Kidney (tissue), 22 donors: ENCODE measurements at places on chromosomes 4 and X. TPM values are rescaled to one million over a fixed set of nuclear protein-coding genes. Genes with fewer than 3 reads are reported as not detected.

DNA sequence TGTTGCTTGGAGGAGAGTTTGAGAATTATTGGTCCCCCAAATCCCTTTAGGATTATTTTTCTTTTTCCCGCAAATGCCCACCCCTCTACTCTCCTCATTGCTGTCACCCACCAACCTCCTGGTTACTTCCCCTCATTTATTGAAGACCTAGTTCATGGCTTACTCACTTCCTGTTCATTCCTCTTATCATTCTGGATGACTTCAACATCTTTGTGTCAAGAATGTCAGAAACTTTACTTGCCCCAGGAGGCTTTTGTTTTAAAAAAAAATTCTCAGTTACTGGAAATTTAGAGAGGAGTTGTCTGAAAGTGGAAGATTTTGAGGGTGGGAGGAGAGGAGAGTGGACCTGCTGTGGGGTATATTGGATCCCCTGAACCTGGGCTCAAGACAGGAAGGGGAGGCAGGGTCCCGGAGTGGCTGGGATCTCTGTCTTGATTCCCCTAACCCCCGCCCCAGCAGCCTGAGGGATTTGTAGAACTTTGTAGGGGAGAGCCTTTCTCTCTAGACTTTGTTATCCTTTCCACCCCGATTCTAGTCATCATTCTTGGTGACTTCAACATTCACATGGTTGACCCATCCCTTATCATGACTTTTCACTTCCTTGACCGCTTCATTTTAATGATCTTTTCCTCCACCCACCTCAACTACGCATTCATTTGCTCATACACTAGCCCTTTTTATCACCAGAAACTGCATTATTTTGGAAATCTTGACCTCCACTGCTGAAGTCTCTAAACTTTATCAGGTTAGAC lies 69.9 kb upstream of the ESX1 start:
- H3K27ac ChIP-seq = no peak overlapping the region
- H3K4me3 ChIP-seq = no peak overlapping the region
- H3K27me3 ChIP-seq = no peaks in the 10 kb centered on the region
- no peaks in the 10 kb centered on the region for H3K4me1 ChIP-seq

DNA sequence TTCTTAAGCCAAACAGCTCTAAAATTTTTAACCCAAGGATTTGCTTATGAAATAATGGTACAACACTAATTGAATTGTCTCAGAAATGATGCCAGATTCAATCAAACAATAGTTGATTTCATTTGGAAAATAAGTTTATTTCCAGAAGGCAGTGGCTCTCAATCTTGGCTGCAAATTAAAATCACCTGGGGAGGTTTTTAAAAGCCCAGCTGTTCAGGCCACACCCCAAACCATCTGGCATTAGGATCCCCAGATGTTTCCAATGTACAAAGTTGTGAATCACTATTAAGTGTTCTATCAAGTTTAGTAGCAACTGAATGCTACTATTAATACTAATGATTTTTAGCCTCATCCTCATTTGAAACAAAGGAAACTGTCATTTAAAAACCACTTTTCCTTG lies 22.2 kb downstream of the TMEM184C start:
- DNase-seq = no peak
- H3K36me3 ChIP-seq = peaks cover 23% of the 10 kb centered on the region
- no peaks in the 10 kb centered on the region for H3K27me3 ChIP-seq

DNA sequence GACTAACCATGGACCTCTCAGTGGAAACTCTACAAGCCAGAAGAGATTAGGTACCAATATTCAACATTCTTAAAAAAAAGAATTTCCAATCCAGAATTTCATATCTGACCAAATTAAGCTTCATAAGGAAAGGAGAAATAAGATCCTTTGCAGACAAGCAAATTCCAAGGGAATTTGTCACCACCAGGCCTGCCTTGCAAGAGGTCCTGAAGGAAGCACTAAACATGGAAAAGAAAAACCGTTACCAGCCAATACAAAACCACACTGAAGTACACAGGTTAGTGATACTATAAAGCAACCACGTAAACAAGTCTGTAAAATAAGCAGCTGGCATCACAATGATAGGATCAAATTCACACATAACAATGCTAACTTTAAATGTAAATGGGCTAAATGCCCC lies 156.6 kb downstream of the FAM13A start:
- no peaks in the 10 kb centered on the region for H3K36me3 ChIP-seq
- no peaks in the 10 kb centered on the region for H3K4me1 ChIP-seq
- H3K27ac ChIP-seq = no peak overlapping the region
- H3K27me3 ChIP-seq = no peaks in the 10 kb centered on the region
- no peak for DNase-seq
- no peak overlapping the region for H3K4me3 ChIP-seq

- H3K27me3 ChIP-seq = no peaks in the 10 kb centered on the region
- H3K4me3 ChIP-seq = no peak overlapping the region
- DNase-seq = no peak
- H3K27ac ChIP-seq = no peak overlapping the region
These were observed 28.1 kb downstream of the KLHL8 start for GRCh38 chr4:87192145-87192919.

DNA sequence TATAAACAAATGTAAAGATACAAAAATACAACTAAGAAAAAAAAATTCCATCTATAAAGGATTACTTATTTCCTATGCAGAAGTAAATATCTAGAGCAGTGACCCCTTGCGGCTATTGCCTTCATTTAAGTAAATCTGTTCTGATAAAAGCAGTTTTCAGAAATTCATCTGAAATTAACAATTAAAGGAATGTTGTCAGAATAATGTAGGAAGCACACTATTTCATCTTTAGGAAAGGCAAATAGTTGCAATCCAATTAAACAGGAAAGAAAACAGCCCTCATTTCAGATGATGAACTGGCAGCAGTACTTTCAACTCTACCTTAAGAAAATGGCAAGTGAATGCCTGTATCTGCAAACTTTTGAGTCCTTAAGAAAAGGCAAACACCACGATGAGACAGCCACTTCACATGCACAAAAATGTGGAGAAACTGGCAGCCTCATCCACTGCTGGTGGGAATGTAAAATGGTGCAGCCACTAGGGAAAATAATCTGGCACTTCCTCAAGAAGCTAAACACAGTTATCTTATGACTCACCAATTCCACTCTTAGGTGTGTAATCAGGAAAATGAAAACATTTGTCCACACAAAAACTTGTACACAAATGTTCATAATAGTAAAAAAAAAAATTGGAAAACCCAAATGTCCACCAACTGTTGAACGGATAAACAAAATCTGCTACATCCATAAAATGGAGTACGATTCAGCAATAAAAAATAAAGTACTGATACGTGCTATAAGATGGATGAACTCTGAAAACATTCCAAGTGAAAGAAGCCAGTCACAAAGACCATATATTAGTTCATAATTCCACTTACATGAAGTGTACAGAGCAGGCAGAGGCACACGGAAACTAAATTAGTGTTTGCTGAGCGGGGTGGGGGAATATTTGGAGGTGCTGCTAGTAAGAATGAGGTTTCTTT lies 2.0 kb upstream of the THAP9 start:
- no peaks in the 10 kb centered on the region for H3K27me3 ChIP-seq
- DNase-seq = no peak
- H3K36me3 ChIP-seq = peaks cover 6% of the 10 kb centered on the region
- no peaks in the 10 kb centered on the region for H3K4me1 ChIP-seq
- H3K27ac ChIP-seq = no peak overlapping the region
- H3K4me3 ChIP-seq = peak overlapping the region; percentile 92

GRCh38 chr4:156313497-156313896 lies 359.8 kb upstream of the CTSO start:
- H3K4me3 ChIP-seq = no peak overlapping the region
- H3K27me3 ChIP-seq = no peaks in the 10 kb centered on the region
- no peaks in the 10 kb centered on the region for H3K4me1 ChIP-seq
- H3K27ac ChIP-seq = no peak overlapping the region

DNA sequence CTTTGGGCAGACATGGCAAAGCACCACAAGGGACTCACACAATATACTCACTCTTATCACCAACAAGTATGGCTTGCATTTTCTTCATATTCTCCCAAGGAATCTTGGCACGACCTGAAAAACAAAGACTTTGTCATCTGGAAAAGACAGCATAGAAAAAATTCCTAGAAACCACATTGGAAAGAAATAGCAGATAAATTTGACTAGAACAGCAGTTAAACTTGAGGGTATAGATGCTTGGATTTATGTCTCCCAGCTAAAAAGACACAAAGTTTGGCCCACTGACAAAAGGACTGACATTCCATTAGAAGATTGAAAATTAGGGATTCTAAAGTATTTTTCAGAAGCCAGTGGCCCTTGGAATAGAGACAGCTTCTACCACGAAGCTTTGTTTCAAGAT lies 6.9 kb upstream of the VEGFC start:
- no peak overlapping the region for H3K27ac ChIP-seq
- no peak for DNase-seq
- H3K27me3 ChIP-seq = no peaks in the 10 kb centered on the region
- H3K36me3 ChIP-seq = no peaks in the 10 kb centered on the region
- H3K4me3 ChIP-seq = no peak overlapping the region

DNA sequence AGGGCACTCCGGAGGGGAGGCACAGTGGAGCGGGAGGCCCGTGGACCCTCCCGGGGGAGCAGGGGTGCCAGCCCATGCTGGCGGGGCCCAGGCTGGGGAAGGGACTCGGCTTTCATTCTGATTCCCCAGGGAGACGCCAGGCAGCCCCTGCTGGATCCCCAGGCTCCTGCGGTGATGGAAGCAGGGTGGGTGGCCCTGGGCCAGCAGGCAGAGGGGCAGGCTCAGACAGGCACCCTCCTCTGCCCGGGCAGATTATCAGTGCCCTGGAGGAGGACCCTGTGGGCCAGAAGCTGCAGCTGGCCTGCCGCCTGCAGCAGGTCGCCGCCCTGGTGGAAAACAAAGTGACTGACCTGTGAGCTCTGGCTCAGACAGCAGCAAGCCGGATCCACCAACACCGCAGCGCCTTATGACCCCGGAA lies 2.1 kb upstream of the SRPK3 start:
- no peaks in the 10 kb centered on the region for H3K27me3 ChIP-seq
- H3K4me1 ChIP-seq = no peaks in the 10 kb centered on the region
- no peak overlapping the region for H3K27ac ChIP-seq
- DNase-seq = peak; percentile 31

DNA sequence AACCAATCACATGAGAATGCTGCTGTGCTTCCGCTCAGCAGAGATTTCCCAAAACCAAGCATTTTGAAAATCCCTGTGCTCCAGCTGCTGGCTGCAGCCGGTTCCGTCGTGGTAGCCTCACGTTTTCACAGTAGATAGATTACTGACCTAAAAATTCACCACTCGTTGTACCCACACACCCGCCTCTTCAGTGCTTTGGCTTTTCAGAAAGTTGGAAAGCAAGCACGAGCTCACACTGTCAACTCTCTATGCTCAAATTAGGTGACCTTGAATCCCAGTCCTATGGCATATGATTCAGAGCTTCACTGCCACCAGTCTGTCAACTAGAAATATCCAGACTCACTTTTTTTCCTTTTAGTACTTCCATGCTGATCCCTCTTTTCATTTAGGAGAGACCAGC lies 168.9 kb downstream of the DCTD start:
- no peaks in the 10 kb centered on the region for H3K27me3 ChIP-seq
- no peak overlapping the region for H3K27ac ChIP-seq
- no peaks in the 10 kb centered on the region for H3K4me1 ChIP-seq
- DNase-seq = no peak
- H3K4me3 ChIP-seq = no peak overlapping the region
- H3K36me3 ChIP-seq = no peaks in the 10 kb centered on the region

DNA sequence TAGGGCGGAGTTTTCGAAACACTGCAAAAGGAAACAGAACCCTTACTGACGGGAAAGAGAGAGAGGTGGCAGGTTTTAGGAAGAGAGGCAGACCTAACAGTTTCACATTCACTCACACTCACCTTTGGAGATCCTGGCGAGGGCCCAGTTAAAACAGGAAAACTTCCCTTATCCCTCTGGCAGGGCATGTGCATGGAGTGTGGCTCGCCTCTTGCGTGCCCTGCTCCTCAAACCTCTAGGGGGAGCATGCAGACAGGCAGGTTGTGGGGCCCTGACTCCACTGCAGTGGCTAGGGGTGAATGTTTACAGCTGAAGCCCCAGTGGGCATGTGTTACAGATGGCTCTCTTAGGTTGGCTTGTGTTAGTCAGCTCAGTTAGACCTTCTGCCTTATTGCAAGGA lies 451.5 kb downstream of the UBE2NL start:
- no peaks in the 10 kb centered on the region for H3K27me3 ChIP-seq
- no peak overlapping the region for H3K4me3 ChIP-seq
- no peak overlapping the region for H3K27ac ChIP-seq
- no peaks in the 10 kb centered on the region for H3K4me1 ChIP-seq
- DNase-seq = no peak

GRCh38 chrX:19613645-19614323 lies 98.5 kb upstream of the MAP3K15 start:
- no peaks in the 10 kb centered on the region for H3K27me3 ChIP-seq
- H3K4me3 ChIP-seq = no peak overlapping the region
- H3K36me3 ChIP-seq = no peaks in the 10 kb centered on the region
- DNase-seq = no peak
- no peaks in the 10 kb centered on the region for H3K4me1 ChIP-seq

GRCh38 chr4:110014233-110014632 lies 101.5 kb downstream of the EGF start:
- no peaks in the 10 kb centered on the region for H3K4me1 ChIP-seq
- no peak overlapping the region for H3K27ac ChIP-seq
- H3K27me3 ChIP-seq = no peaks in the 10 kb centered on the region

- H3K27ac ChIP-seq = no peak overlapping the region
- no peak for DNase-seq
- H3K4me1 ChIP-seq = peaks cover 3% of the 10 kb centered on the region
These were observed 1.1 kb upstream of the CD38 start for GRCh38 chr4:15776871-15777648.

GRCh38 chrX:38878641-38879340 lies 77.5 kb downstream of the MID1IP1 start:
- no peaks in the 10 kb centered on the region for H3K4me1 ChIP-seq
- no peaks in the 10 kb centered on the region for H3K36me3 ChIP-seq
- H3K27me3 ChIP-seq = no peaks in the 10 kb centered on the region
- no peak overlapping the region for H3K4me3 ChIP-seq
- no peak for DNase-seq
- no peak overlapping the region for H3K27ac ChIP-seq

GRCh38 chr4:140995058-140995457 lies 138.2 kb downstream of the RNF150 start:
- H3K4me1 ChIP-seq = no peaks in the 10 kb centered on the region
- peak overlapping the region; percentile 18 for H3K27ac ChIP-seq
- DNase-seq = no peak
- no peaks in the 10 kb centered on the region for H3K27me3 ChIP-seq
- no peak overlapping the region for H3K4me3 ChIP-seq
- no peaks in the 10 kb centered on the region for H3K36me3 ChIP-seq

Gene STARD8
- 23.4 TPM for total RNA-seq

Gene GASK1B
- 38.6 TPM for total RNA-seq

Gene KDR
- 28.8 TPM for total RNA-seq
